ENCODE measurements at places on chromosomes 2 and 18.

GRCh38 chr2:142557391-142557790, 320.1 kb upstream of the KYNU start:
- no peak for DNase-seq

GRCh38 chr18:13179566-13180113, 38.9 kb upstream of the LDLRAD4 start:
- DNase-seq = no peak

DNA sequence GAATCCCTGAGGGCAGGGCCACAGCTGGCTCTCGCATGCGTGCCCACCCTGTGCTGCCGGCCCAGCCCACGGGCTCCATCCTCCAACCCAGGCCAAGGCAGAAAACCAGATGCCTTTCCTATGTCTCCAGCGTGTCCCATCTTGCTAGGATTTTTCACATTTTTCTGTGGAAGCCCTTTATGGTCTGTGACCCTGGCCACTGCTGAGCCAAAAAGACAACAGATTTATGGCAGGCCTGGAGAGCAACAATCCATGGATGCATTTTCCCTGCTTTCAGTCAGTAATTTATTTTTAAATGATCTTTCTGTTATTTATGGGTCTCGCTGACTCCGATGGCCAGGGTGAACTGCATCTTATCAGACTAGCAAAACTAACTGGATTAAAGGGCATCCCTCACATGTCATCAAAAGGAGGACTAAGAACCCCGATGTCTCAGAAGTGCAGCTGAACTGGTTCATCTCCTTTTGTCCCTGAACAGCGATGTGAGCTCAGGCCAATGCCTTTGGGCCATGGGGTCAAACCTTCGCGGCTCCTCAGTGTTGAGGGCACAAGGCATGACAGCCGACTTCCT, 346.0 kb downstream of the CYRIA start:
- DNase-seq = no peak

DNA sequence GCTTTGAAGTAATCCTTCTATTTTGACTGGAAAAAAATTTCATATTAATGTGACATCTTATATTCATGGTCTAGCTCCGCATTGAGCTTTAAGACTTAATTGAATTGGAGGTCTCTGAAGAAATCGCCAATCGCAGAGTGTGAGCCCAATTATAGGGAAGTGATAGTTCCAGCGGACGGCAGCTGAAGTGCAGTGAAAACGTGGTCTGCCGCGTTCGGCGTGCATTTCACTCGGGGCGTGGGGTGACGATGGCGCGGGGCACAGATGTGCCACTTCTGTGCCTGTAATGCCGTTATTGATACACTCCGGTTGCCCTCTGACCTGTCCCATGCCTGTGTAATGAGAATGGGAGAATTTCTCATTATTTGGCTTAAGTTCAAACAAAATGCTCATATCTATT, 106.7 kb downstream of the TSHZ1 start:
- DNase-seq = no peak

DNA sequence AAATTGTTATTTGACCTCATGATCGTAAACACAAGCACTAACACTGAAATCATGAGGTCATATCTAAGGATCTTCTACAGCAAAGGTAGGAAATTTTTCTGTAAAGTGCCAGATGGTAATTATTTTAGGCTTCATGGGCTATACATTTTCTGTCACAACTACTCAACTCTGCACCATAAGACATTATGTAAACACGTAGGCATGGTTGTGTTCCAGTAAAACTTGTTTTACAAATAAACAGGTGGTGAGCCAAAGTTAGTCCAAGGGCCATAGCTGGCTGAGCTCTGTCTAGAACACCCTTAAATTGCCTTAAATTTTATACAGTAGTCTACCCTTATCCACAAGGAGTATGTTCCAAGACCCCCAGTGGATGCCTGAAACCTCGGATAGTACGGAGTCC, 147.3 kb upstream of the CYP1B1 start:
- no peak for DNase-seq

DNA sequence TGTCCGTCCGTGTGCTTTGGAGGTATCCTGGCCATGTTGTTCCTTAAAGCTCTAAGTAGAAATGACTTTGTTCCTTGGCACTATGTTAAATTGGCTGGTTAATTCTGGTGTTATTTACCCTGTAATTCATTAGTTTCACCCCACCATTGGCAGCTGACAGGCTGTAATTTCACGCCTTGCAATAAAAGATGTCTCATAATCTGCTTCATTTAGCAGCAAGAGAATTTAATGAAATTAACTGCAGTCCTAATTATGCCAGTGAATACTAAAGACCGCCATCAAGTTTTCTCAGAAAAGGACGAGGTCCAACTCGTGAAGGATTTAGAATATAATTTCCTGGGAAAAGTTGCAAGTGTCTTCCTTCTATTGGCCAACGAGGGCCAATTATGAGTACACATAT, 319.2 kb downstream of the GBX2 start:
- no peak for DNase-seq
